Muscle of back (tissue), 13 donors: ENCODE measurements at places on chromosomes 2 and 18. TPM values are rescaled to one million over a fixed set of nuclear protein-coding genes. Genes with fewer than 3 reads are reported as not detected.

ADRA2B gene
- 3.4 TPM for polyA plus RNA-seq

SCN1A gene
- polyA plus RNA-seq: not detected

DNA sequence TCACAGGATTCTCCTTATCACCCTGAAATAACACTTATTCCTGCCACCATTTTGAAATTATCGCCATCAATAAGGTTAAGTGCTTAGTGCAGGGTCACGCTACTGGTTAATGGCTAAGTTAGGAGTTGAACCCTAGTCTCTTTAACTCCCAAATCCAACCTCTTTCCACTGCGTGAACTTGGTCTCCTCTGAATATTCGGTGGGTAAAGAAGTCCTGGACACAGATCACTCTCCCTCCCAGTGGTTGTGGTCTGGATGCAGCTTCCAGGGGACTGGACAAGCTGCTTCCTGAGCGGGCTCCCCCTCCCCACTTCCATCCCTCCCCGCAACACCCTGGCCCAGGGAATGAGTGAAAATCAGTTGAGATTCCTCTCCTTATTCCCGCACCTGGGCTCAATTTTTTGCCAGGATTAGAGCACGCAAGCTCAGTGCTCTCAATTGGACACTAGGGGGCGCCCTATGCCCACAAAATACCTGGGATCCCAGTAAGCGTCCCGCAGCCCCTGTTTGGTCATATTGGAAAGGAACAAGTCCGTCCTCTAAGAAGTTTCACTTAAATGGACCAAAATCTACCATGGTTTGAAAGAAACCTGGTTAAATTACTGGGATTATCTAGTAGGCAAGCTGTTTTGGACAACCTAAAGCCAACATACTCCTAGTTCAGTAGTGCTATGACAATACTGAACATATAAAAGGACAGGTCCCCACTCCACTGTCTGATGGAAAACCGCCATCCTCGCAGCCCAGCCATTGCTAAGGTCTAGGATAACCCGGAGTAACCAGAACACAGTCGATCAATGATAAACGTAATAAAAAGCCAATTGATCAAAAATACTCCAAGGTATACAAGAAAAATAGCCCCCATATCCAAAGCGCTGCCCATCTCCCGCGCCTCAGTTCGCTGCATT is 40.4 kb downstream of the DHRS9 start:
- DNase-seq: peak; percentile 57

DNA sequence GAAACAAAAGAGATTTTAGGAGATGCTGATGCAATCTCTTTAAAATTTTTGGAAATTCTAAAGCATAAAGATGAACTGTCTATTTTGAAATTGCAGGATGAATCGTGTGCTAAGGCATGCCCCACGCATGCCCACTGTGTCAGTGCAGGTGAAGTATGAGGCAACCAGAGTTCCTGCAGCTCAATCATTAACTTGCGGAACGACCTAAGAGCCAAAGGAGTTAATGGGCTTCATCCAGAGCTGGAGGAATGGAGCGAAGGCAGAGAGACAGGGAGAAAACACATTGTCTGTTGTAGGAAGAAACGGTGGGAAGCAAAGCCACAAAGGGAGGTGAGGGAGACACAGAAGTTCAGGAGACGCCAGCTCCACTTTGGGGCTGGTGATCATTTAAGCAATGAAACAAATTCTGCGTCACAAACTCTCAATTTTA is 265.2 kb downstream of the CCDC85A start:
- DNase-seq: no peak

- no peak for DNase-seq
Observed at GRCh38 chr2:145068509-145068908, 548.6 kb upstream of the ZEB2 start.

- no peak for DNase-seq
Observed at GRCh38 chr2:109352056-109352897, 223.3 kb downstream of the SH3RF3 start.
